ENCODE measurements at places on chromosomes 4 and X.

DNA sequence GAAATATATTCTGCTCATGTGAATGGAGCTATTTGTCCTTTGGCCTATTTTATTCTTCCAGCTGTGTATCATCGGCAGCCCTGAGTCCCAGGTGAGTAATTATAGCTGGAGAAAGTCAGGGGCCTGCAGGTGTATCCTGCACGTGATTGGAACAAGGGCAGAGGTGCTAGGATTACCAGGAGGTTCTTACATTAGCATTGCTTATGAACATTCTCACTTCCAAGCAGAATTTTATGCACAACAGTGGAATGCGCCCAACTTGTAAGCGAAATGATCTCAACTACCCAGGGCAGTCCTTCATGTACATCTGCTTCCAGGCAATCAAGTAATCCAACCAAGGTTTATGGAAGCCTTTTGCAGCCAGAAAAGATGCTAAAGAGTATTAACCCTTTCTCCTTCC, 68.9 kb upstream of the NRK start:
- no peak for DNase-seq

- no peak for DNase-seq
These were observed 147.6 kb upstream of the TBC1D9 start for GRCh38 chr4:140903522-140904475.

DNA sequence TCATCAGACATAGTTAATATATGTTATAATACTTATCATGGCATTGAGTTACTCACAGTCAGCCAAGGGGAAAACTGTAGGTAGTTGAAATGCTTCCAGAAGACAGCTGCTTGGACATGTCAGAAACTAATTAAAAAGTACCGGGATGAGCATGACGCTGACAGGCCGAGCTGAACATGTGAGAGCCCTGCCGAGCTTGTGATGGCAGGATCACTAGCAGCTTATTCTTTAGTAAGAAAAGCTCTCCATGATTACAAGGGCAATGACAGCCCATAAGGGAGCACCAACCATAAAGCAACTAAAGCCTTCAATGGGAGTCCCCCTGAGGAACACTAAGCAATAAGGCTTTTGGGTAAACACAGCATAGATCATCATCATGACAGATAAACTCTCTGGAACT, 435.6 kb downstream of the TLL1 start:
- no peak for DNase-seq

GRCh38 chr4:86256086-86256485, 103.8 kb downstream of the MAPK10 start:
- DNase-seq, result no peak

DNA sequence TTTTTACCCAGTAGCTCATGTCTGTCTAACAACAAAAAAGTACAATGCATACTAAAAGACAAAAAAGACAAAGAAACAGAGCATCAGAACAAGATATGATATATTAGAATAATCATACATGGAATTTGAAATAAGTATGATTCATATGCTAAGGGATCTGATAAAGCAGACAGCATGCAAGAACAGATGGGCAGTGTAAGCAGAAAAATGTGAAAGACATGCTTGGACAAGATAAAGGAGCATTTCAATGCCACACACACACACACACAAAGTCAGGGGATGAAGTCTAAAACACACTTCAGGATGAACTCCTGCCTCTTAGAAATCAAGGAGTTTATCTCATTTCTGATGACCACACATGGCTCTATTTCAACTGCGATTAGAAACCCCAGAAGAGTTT, 649.6 kb upstream of the NDST4 start:
- no peak for DNase-seq

Data from bone marrow (tissue), 2 donors.